ENCODE measurements at places on chromosomes 13 and 19.

DNA sequence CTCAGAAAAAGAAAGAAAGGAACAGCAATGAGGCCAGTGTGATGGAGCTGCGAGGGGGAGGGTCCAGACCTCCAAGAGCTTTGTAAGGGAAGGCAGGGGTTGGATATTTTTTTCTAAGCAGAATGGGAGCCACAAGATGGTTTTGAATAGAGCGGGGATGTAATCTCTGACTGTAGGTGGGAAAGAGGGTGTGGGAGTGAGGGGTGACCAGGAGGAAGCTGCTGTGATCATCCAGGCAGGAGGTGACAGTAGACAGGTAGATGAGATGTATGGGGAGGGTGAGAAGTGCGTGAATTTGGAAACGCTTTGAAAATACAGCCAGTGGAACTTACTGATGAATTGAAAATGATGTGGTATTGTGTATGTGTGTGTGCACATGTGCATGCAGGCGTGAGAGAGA is 7.4 kb downstream of the IFNL2 start:
- DNase-seq: no peak

- DNase-seq: no peak
Measured at GRCh38 chr13:86087244-86087643, 288.0 kb upstream of the SLITRK6 start.

- no peak for DNase-seq
Measured at GRCh38 chr13:41608111-41608838, 150.9 kb downstream of the RGCC start.

DNA sequence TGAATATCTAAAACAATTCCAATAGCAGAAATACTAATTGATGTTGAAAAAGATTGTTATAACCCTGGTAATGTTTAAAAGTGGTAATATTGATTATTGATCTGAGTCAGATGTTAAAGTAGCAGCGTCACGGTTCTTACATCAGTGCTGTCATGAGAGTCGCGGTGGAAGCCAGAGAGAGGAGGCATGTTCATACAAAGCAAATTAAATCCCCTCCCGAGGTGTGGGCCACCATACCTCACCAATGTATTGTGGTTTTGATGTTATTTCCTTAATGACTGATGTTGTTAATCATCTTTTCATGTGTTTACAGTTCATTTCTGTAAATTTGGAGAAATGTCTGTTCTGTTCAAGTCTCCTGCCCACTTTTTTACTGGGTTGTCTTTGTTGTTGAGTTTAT is 11.2 kb downstream of the ZNF317 start:
- no peak for DNase-seq

DNA sequence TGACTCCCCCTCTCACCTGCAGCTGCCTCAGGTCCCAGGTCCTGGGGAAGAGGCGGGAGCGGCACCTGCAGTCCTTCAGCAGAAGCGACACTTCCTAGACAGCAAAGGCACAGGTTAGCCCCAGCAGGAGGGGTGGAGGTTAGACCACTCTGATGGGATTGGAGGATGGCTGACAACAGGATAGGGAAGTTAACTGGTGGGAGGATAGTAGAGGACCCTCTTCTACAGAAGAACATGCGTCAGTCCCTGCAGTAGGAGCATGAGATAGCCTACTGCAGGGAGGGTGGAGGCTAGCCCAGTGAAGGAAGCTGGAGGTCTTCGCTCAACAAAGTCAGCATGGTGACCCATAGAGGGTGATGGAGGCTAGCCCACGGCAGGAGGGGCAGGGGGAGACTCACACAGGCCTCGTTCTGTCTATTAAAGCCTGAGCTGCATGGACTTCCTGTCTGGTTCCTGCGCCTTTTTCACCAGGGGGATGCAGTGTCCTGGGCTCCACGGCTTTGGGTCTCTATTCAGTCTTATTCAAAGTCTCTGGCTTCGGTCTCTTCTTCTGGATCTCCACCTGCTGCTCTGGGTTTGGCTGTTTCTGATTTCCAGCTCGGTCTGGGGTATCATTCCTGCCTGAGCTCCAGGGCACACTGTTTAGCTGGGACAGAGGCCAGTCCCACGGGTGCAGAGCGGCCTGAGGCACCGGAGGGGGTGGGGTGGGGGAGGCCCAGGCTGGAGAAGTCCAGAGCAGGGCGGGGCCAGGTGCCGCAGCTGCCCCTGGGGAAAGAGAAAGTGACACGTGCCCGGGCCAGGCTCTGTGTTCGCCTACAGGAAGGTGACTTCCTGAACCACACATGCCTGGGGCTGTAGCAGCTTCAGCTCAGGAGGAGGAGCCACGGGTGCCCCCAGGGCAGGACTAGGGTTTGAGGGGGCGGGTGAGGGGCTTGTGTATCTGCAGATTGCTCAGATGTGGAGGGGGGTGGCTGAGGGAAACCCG is 7.3 kb downstream of the IFNL3 start:
- DNase-seq: peak; percentile 64

GRCh38 chr13:97124915-97125809 is 97.0 kb upstream of the MBNL2 start:
- DNase-seq: peak; percentile 48

GRCh38 chr13:74258961-74259360 is 124.8 kb upstream of the KLF12 start:
- DNase-seq: no peak

- no peak for DNase-seq
Measured at GRCh38 chr13:98100481-98100880, 42.4 kb upstream of the FARP1 start.

DNA sequence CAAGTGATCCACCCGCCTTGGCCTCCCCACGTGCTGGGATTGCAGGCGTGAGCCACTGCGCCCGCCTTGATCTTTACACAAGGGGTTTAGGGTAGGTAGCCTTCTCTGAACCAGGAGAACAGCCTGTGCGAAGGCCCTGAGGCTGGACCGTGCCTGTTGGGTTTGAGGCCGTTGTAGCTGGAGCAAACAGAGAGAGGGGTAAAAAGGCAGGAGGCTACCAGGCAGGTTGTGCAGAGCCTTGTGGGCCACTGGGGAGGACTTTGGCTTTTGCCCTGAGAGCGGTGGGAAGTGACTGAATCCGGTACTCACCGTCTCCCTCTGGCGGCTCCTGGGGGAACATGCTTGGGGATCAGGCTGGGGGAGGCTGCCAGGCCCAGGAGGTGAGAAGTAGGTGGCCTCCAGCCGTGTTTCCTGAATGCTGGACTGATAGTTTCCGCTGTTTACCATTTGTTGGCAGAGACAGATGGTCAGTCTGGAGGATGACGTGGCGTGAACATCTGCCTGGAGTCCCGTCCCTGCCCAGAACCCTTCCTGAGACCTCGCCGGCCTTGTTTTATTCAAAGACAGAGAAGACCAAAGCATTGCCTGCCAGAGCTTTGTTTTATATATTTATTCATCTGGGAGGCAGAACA is 24.6 kb downstream of the SPC24 start:
- peak; percentile 82 for DNase-seq

DNA sequence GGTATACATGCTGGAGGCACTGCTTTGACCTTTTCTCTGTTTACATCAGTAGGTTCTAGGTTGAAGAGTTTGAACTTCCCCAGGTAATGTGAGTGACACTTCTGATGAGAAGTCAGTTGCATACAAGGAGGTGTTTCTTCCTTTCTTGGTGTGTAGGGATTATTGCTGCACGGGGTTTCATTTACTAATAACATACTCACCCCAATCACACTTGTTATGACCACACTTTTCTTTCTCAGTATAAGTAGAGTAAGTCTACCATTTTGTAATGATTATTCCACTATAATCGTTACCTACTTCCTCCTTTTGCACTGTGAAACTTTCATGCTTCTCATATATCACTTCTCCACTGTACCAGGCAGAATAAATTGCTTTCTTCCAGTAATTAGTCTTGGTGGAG is 138.0 kb downstream of the TNFSF13B start:
- no peak for DNase-seq

DNA sequence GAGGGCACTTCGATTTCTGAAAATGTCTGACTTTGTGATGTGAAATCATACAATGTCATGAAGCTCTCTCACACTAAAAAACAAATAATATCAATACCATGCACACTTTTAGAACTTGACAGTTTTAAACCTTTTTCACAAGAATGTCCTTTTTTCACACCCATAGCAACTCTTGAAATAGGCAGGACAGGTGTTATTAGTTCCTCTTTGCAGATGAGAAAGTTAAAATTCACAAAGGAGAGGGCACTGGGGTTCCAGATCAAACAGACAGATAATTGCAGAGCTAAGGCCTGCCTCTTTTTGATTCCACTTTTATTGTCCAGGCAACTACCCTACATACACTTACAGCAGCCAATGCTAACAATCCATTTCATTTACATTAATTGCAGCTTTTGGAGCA is 142.8 kb downstream of the KLF12 start:
- DNase-seq: no peak

- DNase-seq: no peak
Measured at GRCh38 chr13:30257468-30258099, 49.8 kb downstream of the KATNAL1 start.

DNA sequence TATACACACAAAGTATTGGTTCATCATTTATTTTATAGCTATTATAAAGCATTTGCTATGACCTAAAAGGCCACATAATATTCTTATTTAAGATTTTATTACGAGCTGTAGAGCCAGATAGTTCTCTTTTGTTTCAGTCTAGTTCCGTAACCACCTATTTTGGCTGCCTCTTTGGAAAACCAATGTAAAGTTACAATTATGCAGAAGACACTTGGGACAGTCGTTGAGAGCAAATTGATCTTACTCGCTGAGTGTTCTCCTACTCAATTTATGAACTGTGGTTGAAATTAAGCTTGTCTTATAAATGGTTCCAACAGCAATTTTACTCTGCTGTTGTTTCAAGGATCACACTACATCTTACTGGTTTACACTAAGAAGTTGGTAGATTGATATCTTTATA is 122.3 kb downstream of the SLC7A1 start:
- no peak for DNase-seq

DNA sequence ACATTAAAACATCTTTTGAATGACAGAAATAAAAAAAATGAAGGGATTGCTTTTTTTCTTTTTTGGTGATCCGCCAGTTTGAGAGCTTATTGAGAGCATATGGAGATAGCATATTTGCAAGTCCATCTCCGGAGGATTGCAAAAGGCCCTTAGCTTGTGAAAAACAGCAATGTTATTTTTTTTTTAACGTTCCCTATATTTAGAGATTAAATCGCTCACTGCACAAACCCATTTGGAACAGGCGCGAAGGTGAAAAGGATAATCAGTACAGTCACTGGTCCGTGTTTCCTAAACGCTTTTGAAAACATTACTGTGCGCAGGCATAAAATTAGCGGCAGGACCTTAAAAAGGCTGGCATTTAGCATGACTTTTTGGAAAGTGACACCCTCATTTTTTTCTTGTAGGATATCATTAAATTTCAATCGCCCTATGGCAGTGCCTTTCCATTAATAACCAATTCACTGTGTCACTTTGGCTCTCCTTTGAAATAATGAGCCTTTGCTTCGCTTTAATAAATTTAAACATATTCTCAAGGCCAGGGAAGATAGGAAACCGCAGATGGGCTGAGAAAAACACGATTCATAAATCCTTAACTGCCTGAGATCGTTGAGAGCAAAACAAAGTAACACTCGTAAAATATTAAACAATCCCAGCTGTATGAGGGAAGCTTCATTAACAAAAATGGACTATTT is 342.2 kb downstream of the DACH1 start:
- DNase-seq: no peak

GRCh38 chr19:5515737-5516136 is 52.0 kb downstream of the TINCR start:
- peak; percentile 5 for DNase-seq

DNA sequence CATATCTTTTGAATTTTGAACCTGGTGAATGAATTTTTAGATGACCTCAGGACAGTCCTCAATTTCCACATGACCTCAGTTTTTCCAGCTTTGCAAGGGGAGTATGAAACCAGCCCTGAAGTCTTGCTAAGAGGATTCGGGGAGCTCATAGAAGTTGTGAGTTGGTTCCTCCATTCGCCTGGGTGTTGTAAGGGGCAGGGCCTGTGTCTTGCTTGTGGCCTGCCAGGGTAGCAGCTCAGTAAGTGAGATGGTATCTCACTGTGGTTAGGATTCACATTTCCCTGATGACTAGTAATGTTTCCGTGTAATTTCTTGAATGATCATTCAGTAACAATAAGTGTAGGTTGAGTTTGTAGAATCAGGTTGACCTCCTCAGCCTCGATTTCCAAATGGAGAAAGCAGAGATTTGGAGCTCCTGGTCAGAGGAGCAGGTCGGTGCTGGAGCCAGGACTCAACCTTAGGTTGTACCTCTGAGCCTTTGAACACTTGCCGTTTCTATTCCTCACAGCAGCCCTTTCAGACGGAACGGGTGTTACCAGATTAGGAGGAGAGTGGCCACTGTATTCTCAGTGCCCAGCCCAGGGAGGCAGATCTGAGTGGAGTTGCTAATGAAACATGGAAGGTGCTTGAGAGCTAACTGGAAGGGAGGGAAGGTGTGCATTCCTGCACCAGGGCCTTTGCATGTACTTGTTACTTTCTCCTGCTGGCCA is 14.6 kb downstream of the NACC1 start:
- peak; percentile 82 for DNase-seq

DNA sequence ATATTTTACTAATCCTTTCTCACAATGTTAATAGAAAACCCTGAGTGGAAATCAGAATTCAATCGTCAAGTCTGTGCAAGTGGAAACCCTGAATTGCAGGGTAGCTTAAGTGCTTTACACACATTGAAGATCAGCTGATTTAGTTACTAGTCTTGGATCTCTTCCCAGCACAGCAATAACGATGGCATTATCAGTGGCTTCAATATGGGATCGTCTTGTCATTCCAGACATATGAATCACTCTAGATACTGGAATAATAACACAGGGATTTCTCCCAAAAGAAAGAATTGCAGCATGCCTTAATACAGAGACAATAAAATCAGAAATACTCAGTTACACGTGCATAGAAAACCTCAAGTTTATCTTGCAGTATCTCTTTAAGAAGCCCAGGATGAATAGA is 12.6 kb upstream of the METTL21C start:
- no peak for DNase-seq

- DNase-seq: no peak
Measured at GRCh38 chr13:30786648-30787047, 51.3 kb downstream of the ALOX5AP start.

DNA sequence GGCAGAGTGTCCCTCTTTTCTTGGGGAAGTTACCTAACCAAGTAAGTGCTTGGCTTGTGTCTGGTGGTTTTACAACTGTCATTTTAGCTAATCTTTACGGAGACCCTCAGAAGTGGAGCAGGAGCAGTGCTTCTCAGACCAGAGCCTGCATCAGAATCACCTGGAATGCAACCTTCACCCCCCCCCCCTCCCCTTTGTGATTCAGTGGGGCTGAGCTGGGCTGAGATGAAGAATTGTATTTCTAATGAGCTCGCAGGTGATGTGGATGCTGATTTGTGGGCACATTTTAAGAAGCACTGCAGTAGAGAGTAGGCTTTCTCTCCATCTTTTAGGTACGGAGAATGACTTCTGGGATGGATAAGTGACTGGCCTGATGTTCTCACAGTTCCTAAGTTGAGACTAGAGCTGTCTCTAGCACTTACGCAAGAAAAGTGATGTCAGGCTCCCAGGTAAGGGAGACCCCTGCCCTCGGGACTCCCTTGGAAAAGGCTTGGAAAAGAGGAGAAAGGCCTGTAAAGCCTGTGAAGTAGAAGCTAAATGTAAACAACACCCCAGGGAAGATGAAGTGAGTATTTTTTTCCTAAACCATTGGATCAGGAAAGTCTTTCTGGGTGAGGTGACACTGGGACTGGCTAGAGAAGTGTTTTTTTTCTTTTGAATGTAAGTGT is 23.3 kb upstream of the RNF113B start:
- no peak for DNase-seq

All from activated CD4-positive, alpha-beta T cell treated with anti-CD3 and anti-CD28 coated beads for 48 hours (primary cell).